B cell (primary cell): ENCODE measurements at places on chromosomes 5 and 9. TPM values are rescaled to one million over a fixed set of nuclear protein-coding genes. Genes with fewer than 3 reads are reported as not detected.

Gene IL7R
- total RNA-seq = 1.4 and 2.4 TPM in 2 replicates

Gene FLT4
- not detected in 2 replicates for total RNA-seq

Gene AGXT2
- total RNA-seq = not detected in 2 replicates

Gene LCN1
- not detected in 2 replicates for total RNA-seq

Gene MLANA
- total RNA-seq = not detected in 2 replicates

Gene PCDHGC3
- 1.9 and 2.0 TPM in 2 replicates for total RNA-seq

GRCh38 chr9:85045271-85045670 lies 375.7 kb downstream of the NTRK2 start:
- no peak for DNase-seq

- DNase-seq = no peak
Measured at GRCh38 chr9:84514421-84514820, 155.1 kb upstream of the NTRK2 start.

- no peak for DNase-seq
Measured at GRCh38 chr9:111662576-111663300, 1.3 kb downstream of the GNG10 start.

DNA sequence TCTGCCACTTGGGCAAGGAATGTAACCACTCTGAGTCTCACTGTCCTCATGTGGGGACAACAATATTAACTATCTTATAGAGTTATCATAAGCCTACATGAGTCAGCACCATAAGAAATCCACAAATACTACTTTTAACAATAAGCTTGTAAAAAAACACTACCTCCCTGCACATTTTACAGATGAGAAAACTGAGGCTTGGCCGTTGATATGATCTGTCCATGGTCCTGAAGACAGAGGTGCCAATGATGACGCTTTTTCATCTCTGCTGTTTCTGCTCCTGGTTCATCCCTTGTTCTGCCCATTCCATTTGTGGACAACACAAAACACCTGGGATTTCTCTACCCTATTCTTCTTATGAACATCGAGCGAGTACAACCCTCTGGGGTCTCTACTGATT lies 23.4 kb upstream of the STRBP start:
- no peak for DNase-seq

DNA sequence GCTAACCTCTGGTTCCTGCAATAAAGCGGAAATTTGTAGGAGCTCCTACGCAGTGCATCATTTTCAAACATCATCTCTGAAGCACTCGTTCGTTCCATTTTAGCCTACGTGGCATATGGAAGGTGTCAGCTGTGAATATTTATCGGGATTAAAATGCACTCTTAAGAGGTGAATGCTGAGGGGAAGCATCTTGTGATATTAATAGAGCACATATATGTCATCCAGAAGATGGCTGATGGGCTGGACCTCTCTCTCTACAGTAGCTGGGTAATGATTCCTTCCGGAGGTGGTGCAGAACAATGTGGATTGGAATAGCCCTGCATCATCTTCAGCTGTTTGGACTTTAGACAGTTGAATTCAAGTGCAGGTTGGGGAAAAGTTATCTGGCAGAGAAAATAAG lies 478.7 kb downstream of the DMAC1 start:
- DNase-seq = no peak

DNA sequence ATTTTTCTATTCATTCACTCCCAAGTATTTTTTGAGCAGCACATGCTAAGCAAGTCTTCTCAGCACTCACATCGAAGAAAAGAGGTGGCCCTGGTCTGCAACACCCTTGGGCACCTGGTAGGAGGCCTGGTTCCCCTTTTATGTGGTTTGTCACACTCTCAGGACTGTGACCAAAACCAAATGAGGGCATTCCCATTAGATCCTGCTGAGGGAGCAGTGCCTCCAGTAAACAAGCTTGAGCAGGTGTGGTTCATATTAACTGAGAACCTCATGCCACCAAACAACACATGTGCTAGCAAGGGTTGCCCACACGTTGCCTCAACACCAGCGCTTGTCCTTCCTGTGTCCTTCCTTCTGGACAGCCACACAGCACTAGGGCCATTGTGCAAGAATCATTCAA lies 26.9 kb upstream of the SYK start:
- DNase-seq = peak; percentile 89

DNA sequence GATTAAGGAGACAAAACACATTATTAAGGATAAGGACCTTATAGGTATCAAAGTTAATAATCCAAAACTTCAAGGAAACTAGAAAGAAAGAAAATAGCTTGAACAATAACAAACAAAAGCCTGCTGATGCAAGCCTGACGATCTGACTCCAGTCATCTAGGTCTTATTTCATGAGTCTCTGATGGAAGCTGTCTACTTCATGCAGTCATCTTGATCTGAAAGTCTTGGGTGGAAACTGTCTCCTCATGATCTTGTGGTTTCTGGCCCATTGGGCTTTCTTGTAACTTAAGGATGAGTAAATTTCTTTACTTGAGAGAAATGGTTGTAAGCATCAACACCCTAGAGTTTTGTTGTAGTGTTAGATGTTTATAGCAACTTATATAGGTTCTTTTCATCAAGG lies 20.6 kb upstream of the PSIP1 start:
- no peak for DNase-seq

- DNase-seq = no peak
Measured at GRCh38 chr5:141654298-141654697, 3.1 kb upstream of the FCHSD1 start.

DNA sequence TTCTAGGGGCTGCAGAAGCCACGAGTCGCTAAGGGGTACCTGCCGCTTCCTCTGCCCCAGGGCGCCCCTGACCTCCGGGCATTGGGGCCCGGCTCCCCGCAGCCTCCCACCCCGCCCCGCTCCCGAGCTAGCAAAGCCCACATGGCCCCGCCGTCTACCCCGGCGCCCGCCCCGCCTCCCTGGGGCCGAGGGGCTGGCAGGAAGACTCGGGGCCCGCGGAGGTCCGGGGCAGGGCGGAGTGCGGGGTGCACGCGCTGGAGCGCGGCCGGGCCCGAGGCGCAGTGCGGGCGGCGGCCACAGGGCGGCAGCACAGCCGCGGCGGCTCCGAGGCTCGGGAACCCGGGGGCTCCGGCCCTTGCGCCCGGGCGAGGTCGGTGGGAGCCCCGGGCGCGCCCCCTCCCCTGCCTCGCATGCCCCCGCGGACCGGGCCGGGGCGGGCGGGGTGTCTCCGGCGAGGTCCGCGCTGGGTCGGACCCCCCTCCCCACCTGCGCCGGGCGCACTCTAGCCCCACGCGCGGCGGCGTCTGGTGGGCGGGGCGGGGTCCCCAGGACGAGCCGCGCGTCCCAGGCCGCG lies 6.7 kb downstream of the NRARP start:
- DNase-seq = peak; percentile 80

DNA sequence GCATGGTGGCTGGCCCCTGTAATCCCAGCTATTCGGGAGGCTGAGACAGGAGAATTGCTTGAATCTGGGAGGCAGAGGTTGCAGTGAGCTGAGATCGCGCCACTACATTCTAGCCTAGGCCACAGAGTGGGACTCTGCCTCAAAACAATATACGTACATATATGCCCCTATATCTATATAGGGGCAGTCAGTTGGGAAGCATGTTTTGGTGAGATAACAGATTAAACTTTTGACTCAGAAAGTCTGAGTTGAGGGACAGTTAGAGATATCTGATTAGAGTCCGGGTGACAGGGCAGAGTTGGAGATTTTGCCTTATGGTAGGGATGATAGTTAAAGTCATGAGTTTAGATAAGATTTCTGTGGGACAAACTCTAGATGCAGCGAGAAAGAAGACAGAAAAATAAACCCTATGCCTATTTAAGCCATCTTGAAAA lies 71.8 kb upstream of the ALDH1A1 start:
- DNase-seq = no peak

DNA sequence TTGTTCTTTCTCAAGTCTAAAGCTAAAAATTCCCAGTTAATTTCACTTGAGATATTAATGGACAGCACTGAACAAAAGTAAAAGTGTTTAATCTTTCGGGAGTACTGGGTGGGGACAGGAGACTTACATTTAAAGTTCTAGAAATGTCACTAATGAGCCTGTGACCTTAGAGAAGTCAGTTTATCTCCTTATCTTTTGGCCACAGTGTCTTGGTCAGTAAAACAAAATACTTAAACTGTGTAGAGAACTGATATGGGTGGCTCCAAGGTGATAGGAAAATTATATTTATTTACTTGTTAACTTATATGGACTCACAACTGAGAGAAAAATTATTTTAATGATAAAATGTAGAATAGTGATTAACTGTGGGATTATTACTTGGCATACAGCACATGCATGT lies 8.9 kb downstream of the IPO11 start:
- no peak for DNase-seq

DNA sequence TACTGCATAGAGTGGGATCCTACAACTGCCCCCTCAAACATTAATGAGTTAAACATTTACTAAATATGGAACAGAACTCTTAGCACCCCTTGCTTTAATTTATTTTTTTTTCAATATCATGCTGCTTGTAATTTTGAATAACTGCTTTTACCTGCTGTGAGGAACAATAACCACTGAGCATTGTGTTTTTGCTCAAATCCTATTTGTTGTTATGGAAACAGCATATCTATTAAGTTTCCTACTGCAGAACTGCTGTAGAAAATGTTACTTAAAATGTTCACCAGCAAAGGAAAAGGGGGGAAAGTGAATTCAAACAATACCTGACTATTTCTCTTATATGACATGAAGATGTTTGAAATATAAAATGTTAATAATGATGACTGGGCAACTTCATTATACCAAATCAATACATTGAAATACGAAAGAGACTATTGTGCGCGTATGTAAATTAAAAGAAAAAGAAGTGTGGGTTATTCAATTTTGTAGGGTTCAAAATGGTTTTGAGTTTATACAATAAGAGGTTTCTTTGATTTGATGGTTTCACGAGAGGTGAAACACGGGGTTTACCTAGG lies 1043.8 kb upstream of the NUDT12 start:
- DNase-seq = no peak

DNA sequence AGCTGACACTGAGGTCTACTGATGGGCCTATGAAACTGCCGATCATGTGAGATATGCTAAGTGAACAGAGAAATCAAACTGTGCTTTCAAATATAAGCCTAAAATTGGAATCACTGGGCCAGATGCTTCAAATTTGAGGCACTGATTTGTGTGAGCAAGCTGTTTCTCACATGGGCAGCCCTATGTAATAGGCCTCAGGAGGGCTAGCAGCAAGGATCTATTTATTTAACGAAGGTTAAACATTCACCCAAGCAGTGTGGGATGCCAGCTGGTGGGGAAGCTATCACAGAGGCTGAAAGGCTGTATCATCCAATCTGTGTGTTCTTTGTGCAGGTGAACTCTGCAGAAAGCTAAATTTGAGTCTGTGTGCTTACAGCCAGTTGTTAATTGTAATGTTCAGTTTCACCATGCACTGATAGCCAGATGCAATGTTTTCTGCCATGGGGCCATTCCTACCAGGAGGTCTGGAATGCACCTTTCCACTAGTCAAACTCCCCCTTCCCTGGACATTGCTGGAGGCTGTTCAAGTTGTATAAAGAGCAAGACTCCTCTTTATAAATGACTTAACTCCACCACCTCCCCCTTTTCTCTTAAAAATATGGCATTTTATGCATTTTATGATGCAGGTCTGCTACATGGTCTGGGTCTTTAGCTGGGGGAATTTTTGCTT lies 228.9 kb downstream of the SH3GL2 start:
- no peak for DNase-seq

GRCh38 chr5:162410365-162410764 lies 342.8 kb downstream of the GABRG2 start:
- no peak for DNase-seq

GRCh38 chr9:73577848-73578247 lies 426.2 kb downstream of the ANXA1 start:
- no peak for DNase-seq

DNA sequence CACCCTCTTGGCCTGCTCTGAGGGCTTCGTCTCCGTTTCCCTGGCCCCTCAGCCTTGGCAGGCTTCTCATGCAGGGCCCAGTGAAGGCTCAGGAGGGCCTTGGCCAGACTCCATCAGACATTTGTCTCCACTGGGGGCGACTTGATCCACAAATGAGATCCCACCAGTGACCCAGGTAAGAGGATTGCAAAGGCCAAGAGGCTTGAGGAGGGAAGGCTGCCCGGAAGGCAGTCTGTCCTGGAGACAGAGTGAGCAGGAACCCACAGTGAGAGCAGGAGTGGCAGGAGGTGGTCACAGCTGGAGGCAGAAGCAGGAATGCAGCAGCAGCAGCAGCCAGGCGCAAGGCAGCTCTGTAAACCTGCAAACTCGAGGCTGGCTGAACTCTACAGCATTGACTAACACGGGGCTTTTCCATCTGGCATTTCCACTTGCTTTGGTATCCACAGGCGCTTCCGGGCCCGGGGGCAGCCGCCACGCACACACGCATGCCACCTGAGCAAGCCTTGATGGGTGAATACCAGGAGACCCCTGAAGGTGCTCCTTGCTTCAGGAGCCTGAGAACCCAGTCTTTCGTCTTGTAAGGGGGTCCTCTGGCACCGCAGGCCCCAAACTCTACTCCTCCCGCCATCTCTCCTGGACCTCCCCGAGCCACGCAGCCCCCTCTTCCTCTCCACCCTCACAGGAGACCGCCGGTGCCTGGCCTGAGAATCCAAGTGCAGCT lies 14.7 kb downstream of the MGAT1 start:
- DNase-seq = no peak

GRCh38 chr5:149697001-149697400 lies 33.1 kb upstream of the PPARGC1B start:
- no peak for DNase-seq

DNA sequence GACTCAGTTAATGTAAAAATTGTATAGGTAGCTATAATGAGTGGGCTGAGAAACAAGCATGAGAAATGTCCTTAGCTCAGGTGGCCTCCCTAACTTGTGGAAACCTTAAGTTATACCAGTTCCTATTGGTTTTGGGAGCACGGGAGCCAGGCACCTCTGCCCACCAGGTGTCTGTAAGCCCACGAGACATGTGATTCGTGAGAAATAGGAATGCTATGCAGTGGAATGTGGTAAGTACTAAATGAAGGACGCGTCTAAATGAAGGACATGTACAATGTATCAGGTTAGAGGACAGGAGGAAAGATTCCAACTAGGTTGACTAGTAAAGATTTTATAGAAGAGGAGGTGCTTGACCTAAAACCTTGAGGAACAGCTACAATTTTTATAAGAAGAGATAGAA lies 46.0 kb upstream of the F2RL2 start:
- DNase-seq = no peak
